ENCODE measurements at places on chromosomes 7 and 10.

DNA sequence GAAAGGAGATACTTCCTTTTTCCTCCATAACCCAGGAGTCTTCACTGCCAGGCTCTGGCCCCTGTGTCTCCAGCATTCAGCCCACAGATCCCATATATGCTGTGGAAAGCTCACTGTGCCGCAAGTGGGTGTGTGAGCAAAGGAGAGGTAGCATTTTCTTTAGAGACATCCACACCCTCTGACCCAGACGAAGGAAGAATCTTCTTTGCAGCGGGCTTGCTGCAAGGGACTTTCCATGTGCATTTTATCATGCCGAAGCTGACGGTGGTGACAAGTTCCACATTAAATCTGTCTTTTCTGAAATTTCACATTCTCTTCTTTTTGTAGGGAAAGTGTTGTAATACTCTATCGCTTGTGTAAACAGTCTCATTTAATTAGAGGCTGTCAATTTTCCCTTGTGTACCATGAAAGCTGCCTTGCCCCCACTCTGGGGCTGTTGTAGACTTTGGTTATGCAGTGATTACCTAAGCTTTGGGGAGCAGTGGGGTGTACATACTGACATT, 409.5 kb downstream of the SUGCT start:
- DNase-seq: no peak

- DNase-seq: no peak
Measured at GRCh38 chr10:124123156-124123555, 29.8 kb upstream of the CHST15 start.

DNA sequence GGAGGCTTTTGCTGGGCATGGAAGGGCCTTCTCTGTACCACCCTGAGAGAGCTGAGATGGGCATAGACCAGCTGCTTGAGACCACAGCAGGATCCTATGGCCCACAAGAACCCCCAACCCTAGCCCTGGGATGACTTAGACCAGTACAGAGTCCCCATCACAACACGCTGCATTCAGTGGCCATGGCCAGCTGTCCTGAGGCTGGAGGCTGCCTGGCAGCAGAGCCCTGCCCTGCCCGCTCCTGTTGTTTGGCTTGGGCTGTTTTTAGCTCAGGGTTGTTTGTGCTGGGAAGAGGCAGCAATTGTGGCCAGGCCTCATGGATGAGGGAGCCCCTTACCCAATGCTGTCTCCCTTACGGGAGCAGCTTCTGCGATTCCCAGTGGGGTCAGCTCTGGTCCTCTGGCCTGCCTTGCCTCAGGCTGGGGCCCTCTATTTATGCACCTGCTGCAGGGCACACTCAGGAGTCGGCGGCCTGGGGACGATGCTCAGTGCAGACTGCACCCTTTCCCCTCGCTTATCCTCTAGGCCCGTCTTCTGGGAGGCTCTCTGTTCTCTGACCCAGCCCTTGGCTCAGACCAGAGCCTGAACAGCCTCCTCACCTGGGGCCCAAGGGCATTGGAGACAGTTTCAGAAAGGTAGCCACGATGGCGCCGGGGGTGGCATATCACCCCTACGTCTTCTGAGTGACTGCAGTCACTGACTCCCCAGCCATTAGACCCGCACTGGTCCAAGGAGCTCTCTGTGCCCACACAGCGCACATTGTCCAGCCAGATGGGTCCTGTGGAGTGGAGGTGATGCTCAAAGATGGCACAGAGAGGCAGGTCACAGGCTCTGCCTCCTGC, 6.3 kb downstream of the LOXL4 start:
- DNase-seq: no peak

DNA sequence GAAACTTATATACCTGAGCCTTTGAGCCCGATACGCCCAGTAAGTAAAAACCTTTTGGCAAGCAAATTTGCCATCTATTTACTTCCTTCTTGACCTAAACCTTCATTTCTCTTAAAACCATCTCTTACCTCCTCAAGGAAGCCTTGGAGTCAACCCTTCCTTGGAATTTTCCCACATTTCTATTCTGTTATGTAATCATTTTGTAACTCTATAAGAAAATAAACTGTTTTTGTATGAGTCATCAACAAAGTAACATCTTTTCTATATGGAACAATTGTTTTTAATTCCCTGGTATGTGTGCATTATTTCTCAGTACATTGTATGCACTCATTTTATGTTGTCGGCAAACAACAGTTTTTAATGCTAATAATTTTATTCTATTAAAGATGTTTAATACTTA, 162.0 kb downstream of the TEX36 start:
- no peak for DNase-seq

DNA sequence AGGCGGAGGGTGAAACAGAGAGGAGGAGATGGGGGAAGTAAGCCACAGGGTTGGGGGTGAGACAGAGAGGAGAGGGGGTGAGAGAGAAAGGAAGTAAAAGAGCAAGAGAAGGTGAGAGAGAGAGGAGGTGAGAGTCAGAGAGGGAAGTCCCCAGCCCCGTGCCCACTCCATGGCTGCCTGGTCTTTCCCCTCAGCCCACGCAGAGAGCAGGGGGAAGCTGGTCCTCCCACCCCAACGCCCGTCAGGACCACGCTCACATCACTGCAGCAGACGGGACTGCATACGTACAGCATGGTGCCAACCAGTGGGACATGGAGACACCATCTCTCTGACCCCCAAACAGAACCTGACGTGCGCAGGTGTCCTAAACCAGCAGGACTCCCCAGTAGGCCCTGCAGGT, 12.1 kb upstream of the PDGFA start:
- DNase-seq: no peak

DNA sequence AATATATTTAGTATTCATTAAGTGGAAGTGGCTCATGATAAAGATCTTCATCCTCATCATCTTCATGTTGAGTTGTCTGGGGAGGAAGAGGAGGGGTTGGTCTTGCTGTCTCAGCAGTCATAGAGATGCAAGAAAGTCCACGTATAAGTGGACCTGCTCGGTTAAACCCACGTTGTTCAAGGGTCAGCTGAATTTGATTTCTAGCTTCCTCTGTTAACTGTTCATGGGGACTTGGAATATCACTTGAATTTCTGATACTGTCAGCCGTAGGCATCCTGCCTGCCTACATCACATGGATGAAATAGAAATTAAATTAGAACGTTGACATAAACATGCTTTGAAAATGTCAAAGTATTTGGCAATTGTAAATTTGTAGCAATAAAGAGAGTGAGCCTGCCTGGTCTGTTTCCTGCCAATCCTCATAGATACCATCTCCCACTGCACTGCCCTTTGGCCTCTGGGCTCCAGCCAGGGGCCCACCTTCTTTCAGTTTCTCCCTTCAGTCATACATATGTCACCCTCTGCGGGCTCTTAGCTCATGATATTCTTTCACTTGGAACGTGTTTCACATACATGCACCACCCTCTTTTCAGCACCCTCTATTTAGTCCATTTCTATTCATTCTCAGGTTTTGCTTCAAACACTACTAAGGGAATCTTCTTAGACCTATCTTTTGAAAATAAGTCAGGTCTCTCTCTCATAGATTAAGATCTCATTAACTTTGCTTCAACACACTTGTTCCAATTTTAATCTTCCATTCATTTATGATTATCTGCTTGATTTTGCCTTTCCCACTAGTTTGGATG, 376.3 kb downstream of the IPMK start:
- no peak for DNase-seq

- DNase-seq: no peak
Measured at GRCh38 chr7:81339946-81340345, 421.1 kb upstream of the SEMA3C start.

GRCh38 chr7:55962014-55962413, 2.4 kb upstream of the NIPSNAP2 start:
- DNase-seq: no peak

DNA sequence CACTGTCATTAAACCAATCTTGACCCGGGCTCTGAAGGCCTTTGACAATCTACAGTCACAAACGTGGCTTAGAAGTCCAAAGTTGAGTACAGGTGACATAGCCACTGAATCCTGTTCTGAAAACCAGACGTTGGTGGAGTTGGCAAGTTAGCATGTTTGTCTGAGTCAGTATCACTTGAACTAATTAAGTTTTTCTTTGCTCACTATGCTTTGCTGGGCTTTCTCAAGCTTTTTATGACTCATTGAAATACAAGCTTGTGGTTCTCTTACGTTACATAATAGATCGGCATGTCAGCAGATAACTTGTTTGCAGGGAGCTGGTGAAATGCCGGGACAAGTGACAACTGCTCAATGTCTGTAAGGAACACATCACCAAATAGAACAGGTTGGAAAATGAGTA, 53.8 kb downstream of the ARL5B start:
- DNase-seq: no peak

DNA sequence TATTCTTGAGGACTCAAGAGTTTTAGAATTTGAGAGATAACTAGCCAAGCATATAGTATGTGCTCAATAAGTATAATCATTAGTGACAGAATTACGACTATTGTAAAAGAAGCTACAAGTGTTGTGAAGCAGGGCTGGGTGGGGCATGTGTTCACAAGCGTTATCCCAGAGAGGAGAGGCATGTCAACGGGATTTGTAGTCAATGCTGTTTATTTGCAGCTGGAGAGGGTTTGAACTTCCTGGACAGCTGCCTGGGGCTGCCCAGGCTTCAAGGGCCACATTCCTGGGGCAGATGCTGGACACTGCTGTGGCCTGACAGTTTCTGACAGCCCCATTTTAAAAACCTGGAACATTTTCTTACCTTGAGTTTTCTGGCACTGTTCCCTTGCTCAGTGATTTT, 36.9 kb upstream of the CDHR3 start:
- DNase-seq: no peak

DNA sequence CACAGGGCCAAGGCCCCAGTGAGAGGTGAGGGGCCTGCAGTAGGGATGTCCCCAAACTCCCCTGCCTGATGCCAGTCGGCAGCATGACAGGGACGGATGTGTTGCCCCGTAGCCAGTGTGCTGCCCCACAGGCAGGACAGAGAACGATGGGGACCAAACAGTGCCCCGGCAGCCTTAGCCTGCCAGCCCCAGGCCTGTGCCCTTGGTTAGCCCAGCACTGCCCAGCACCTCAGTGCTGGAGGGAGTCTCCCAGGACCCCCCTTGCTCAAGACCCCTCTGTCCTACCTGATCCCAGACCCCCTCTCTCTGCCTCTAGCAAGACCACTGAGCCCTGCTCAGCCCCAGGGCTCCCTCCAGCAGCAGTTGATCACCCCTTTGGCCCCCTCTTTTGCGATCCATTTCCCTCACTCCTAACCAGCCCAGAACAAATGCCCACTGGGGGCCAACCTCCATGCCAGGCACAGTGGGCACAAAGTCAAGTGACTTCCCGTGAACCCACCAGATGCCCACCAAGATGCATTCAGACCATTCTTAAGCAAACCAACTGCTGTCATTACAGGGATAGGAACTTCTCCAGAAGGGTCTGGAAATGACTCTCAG, 34.0 kb downstream of the OAT start:
- no peak for DNase-seq

GRCh38 chr10:102403115-102403514, 7.6 kb downstream of the NFKB2 start:
- no peak for DNase-seq

DNA sequence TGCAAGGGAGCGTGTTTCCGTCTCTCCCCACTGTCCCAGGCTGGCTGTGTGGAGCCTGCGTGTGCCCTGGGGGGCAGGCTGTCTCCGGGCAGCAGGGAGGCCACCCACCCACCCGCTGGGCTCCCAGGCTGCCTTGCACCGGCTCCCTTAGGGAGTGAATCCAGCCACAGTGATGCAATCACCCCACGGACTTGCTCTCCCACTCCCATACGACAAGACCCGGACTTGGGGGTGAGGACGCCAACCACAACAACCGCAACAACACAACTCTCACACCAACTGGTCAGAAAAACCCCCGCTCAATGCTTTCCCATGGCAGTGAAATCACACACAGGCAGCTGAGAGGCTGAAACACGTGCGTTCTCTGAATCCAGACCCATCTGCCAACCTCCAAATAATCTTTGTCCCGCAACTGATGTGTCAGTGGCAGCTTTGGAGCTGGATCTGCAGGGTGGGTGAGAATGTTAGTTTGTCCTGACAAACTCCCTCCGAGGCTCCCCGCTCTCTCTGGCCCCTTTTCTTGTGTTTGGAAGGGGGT, 62.7 kb upstream of the DDC start:
- no peak for DNase-seq

DNA sequence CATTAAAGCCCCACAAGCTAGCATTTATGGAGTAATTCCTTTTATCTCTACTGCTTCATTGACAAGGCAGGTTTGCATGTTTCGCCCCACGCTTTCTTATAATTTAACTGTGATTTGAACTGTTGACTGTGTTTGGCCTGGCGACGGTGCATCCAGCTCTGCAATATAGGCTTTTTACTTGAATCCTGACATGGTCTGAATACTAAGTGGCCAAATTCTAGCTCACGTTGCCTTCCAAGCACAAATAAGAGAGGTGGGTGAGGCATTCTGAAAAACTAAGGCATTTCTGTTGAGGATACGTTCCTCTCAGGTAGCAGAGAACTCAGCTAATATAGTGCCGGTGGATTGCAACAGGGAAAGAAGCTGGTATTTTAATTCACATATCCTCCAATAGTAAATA, 61.8 kb downstream of the NRP1 start:
- DNase-seq: no peak

DNA sequence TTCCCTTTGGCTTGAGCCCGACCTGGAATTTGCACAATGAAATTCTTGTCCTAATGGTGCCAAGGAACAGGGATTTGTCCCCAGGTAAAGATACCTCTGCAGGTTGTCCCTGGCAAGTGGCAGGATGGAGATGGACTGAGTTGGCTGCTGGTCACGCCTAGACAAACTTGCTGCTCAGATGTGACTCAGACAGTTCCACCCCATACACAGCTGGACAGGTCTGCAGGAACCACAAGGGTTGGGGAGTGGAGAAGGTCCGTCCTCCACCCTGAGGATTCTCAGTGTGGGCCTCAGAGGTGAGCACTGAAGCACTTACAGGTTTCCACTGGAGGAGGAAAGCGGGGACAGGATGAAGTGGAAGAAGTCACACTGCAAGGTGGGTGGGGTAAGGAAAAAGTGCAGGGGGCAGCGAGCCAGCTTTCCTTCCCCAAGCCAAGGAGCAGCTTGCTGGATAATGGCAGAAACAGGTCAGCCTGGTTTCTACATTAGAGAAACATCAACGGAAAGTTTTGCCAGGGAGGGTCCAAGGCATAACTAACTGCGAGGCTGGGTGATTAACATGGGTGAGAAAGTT, 20.5 kb downstream of the ITPRIP start:
- DNase-seq: no peak

DNA sequence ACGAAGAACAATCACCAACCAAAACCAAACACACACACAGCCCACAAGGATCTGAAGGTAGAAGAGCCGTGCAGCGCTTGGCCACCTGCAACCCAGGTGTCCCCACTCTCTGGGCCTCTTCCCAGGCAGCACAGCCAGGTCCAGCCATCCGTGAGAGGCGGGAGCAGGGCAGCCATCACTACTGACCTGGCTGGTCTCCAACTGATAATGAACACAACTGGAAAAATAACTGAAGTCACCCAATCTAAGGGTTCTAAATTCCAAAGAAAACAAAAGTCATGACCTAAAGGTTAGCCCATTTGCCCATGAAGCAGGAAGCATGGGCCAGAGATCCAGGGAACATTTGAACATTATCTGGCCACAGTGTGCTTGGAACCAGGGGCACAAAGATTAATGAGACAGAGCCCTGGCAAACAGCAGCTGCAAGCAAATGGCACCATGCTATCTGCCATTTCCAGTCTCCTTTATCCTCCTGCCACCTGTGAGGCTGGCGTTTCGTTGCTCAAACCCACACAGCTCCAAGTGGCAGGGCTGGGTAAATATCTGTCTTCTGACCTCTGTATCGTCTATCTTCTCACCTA, 207.9 kb downstream of the TNS3 start:
- no peak for DNase-seq
